NCI-H774 (cell line): ENCODE measurements at places on chromosomes 6 and 20.

DNA sequence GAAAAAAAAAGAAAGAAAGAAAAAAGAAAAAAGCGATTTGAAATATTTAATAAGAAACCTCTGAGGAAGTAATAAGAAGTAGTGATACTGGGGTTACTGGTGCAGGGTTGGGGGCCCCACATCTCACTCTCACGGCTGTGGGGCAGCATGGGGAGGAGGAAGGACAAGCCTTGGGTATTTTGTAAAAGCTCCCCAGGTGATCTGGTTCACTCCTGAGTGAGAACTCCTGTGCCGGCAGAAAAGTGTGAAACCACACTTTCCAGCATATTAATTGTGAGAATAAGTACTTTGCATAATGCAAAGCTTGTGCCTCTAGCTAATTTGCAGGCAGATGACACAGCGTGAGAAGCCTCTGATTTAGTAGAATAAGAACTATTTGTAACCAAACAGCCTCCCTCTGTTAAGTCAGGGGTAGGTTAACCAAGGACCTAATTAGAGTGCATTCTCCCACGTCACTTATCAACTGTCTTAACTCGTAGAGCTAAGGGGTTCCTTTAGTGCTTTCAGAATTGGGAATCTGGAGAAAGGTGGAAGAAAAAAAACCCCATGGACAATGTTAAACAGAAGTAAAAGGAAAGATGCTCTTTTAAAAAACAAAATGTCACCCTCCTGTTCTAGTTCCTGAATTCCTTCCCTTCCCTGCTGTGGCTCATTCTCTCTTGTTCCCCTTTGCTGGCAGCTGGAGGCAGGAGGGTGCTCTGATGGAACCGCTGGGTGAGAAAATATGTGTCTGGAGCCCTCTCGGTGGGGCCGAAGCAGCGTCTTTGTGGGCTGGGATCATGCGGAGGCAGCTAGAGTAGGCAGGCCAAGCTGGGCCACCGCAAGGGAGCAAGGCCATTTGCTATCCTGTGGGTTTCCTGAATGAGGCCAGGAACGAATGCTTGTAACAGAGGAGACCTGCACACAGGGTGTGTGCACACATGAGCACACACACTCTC lies 108.7 kb downstream of the FYN start:
- DNase-seq: no peak

- DNase-seq: no peak
Observed at GRCh38 chr20:23244916-23245552, 105.6 kb upstream of the NXT1 start.

DNA sequence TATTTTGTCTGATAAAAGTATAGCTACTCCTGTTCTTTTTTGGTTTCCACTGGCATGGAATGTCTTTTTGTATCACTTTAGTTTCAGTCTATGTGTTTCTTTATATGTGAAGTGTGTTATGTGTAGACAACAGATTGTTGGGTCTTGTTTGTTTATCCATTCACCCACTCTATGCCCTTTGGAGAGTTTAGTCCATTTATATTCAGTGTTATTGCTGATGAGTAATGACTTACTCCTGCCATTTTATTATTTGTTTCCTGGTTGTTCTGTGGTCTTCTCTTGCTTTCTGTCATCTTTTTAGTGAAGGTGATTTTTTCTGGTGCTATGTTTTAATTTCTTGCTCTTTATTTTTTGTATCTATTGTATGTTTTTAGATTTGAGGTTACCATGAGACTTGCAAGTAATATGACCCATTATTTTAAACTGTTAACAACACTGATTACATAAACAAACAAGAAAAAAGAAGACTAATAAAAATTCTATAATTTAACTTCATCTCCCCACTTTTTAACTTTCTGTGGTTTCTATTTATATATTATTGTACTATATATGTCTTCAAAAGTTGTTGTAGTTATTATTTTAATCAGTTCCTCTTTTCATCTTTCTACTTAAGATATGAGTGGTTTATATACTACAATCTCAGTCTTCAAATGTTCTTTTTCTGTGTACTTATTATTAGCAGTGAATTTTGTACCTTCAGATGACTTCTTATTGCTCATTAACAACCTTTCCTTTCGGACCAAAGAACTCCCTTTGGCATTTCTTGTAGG lies 323.4 kb downstream of the BTBD9 start:
- DNase-seq: no peak

- no peak for DNase-seq
Observed at GRCh38 chr6:82415820-82416219, 52.2 kb downstream of the TPBG start.

GRCh38 chr20:58361481-58362205 lies 27.4 kb upstream of the VAPB start:
- DNase-seq: no peak

DNA sequence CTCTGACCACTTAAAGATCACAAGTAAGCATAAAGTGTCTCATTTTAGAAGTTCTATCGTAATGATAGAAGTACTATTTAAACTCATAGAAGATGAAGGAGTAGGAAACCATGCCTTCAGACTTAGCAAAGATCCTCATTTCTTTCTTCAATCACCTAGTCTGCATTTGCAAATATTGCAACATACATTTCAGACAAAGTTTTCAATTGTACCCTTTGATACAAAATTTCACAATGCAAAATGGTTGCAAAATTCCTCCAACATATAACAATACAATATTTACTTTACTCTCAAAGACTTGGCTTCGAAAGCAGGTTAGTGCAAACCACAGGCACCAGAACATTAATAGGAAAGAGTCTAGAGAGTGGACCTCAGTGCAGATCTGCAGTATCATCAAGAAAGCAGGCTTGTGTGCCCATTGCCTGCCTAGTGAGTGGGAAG lies 16.1 kb upstream of the ROS1 start:
- no peak for DNase-seq

GRCh38 chr6:44475417-44475778 lies 87.9 kb downstream of the CDC5L start:
- DNase-seq: no peak
